ENCODE measurements at places on chromosomes 12 and 14. TPM values are rescaled to one million over a fixed set of nuclear protein-coding genes. Genes with fewer than 3 reads are reported as not detected.

DNA sequence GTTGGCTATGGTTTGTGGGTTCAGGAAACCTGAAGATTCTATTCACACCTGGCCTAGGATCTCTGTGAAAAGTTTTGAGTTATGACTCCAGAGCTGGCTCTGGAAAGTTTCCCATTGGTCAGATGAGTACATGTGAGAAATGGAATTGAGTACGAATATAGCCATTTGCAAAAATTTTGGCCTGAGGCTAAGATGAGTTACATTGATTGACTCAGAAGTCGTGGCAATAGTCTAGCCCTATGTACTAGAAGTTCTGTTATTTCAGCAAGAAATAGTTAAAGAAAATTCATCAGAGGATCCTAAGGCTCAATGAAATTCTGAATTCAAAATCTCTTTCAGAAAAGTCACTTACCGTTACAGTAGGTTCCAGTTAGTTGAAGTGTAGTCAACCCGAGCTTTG, 109.9 kb downstream of the PTCSC3 start:
- H3K27me3 ChIP-seq: no peaks in the 10 kb centered on the region
- no peak overlapping the region for H3K4me3 ChIP-seq
- H3K36me3 ChIP-seq: no peaks in the 10 kb centered on the region
- H3K4me1 ChIP-seq: no peaks in the 10 kb centered on the region
- no peak overlapping the region for H3K27ac ChIP-seq

Gene RPS6KA5
- 8.2 TPM for total RNA-seq

- no peak overlapping the region for H3K27ac ChIP-seq
- no peak overlapping the region for H3K4me3 ChIP-seq
- peaks cover 18% of the 10 kb centered on the region for H3K36me3 ChIP-seq
- H3K4me1 ChIP-seq: no peaks in the 10 kb centered on the region
Observed at GRCh38 chr12:31485571-31485970, 105.4 kb downstream of the DENND5B start.

Gene BCL2L14
- 0.68 TPM for total RNA-seq

DNA sequence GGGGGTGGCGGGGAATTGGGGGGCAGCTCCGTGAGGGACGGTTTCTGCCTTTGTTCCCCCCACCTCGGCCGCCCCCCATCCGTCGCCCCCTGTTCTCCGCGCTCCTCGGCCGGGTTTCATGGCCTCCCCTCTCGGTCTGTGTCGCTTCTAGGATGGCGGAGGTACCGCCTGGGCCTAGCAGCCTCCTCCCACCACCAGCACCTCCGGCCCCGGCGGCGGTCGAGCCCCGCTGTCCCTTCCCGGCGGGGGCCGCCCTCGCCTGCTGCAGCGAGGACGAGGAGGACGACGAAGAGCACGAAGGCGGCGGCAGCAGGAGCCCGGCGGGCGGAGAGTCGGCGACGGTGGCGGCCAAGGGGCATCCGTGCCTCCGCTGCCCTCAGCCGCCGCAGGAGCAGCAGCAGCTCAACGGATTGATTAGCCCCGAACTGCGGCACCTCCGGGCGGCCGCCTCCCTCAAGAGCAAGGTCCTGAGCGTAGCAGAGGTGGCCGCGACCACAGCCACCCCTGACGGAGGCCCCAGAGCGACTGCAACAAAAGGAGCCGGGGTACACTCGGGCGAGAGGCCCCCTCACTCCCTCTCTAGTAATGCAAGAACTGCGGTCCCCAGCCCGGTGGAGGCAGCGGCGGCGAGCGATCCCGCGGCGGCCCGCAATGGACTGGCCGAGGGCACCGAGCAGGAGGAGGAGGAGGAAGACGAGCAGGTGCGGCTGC, 575 bp downstream of the NAA30 start:
- H3K27me3 ChIP-seq: no peaks in the 10 kb centered on the region
- H3K36me3 ChIP-seq: no peaks in the 10 kb centered on the region
- peak; percentile 92 for DNase-seq
- peaks cover 52% of the 10 kb centered on the region for H3K4me1 ChIP-seq
- peak overlapping the region; percentile 89 for H3K27ac ChIP-seq

DNA sequence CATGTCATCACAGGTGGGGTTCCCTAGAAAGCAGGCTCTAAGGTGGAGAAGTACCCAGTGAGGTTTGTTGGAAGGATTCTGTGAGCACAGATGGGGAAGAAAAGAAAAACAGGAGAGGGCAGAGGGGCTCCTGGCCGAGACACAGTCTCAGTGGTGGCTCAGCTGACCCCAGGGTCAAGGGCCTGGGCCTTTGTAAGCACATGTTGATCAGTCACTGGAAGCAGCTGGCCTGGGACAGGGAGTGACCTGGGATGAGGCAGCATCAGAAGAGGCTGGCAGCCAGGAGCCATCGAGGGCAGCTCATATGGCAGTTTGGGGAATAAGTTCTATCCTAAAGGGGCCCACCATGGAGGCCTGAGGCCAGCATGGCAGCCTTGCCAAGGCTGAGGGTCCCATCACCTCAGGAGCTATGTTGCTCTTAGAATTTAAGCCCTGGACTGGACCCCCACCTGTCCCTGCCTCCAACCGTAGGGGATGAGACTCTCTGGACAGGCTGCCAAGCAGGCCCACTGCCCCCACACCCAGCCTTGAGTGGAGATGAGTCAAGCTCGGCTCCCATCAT, 6.3 kb upstream of the TMEM179 start:
- DNase-seq: no peak
- no peaks in the 10 kb centered on the region for H3K4me1 ChIP-seq
- H3K27me3 ChIP-seq: peaks cover 3% of the 10 kb centered on the region
- no peak overlapping the region for H3K27ac ChIP-seq
- H3K36me3 ChIP-seq: no peaks in the 10 kb centered on the region

GRCh38 chr12:64450711-64451486, 1.0 kb upstream of the TBK1 start:
- peaks cover 18% of the 10 kb centered on the region for H3K4me1 ChIP-seq
- H3K36me3 ChIP-seq: no peaks in the 10 kb centered on the region
- H3K4me3 ChIP-seq: peak overlapping the region; percentile 70
- no peaks in the 10 kb centered on the region for H3K27me3 ChIP-seq
- DNase-seq: peak; percentile 28
- H3K27ac ChIP-seq: no peak overlapping the region

Gene SERPINA6
- total RNA-seq: not detected

- H3K27me3 ChIP-seq: no peaks in the 10 kb centered on the region
- H3K4me3 ChIP-seq: no peak overlapping the region
- no peak for DNase-seq
- no peaks in the 10 kb centered on the region for H3K4me1 ChIP-seq
- no peaks in the 10 kb centered on the region for H3K36me3 ChIP-seq
- no peak overlapping the region for H3K27ac ChIP-seq
Observed at GRCh38 chr12:62618319-62618718, 151.7 kb downstream of the MON2 start.

DNA sequence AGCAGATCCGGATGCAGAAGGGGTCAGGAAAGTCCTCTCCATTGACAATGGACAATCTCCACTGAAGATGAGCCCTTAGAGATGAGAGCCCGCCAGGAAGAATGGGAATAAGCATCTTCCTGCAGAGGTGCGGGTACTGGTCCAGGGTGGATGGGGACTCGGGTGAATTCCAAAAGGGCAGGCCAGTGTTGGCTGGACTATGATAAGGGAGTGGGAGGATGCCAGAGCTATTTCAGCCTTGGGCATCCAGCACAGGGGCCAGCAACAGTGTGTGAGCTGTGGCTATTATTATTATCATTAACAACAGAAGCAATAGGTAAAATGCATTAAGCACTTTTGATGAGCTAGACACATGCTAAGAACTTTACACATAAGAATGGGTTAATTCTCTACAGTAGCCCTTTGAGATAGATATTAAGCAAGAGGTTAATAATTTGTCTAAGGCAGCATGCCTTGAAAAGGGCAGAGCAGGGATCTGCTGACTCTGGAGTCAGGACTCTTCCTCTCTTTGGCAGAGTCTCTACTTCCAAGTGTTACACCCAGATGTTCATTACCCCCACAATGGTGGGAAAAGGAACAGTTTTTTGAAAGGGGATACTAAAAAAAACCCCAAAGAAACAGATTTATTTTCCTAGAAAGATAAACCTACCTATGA, 55.2 kb downstream of the PRICKLE1 start:
- H3K27ac ChIP-seq: no peak overlapping the region
- no peak overlapping the region for H3K4me3 ChIP-seq
- H3K36me3 ChIP-seq: no peaks in the 10 kb centered on the region
- no peak for DNase-seq

DNA sequence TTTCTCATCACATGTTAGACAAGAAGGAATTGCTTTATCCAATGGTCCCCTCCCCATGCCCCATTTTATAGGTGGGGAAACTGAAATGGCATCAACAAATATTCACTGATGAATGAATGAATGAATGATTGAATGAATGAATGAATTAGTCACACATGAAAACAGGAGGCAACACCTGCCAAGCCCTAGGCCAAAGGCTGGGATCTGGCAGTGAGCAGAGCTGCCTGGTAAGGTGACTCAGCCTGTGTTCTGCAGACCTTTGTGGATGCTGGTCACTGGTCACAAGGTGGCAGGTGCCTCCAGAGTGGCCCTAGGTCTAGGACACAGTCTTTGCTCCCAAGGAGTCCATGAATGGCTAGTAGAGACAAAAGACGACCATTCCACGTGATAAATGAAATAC, 188.4 kb downstream of the RBM19 start:
- H3K27ac ChIP-seq: no peak overlapping the region
- H3K27me3 ChIP-seq: peaks cover 10% of the 10 kb centered on the region
- no peaks in the 10 kb centered on the region for H3K4me1 ChIP-seq
- H3K36me3 ChIP-seq: no peaks in the 10 kb centered on the region
- no peak overlapping the region for H3K4me3 ChIP-seq

DNA sequence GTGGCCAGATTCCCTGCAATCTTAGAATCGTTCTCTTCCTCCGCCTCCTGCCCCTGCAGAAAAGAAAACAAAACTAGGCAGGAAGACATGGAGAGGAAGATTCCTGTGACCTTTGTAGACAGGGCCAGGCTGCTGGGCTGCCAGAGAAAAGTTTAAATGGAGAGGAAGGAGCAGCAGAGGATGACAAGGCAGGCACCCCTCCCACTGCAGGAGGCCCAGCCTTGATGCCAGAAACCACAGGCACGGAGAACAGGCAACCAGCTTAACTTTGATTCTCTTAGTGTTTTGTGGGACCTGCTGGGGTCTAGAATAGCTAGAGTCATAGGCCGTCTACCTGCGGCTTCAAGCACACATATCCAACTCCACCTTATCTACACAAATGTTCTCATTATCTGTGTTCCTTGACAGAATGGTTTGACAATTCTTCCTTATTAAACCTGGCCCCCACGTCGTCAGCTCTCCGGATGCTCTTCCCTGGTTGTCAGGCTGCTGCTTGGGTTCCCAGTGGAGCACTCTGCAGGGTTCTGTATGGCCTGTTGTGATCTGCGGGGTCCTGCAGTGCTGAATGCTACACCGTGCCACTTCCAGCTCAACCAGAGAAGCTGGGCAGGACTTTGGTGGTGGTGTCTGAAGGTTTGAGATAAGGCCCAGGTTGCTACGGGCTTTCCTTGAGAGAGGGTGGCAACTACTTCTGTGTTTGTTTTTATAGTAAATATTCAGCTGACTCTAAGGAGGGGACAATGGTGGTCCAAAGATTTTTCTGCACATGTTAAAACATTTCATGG, 609.5 kb downstream of the AACS start:
- no peak overlapping the region for H3K27ac ChIP-seq
- no peak overlapping the region for H3K4me3 ChIP-seq

DNA sequence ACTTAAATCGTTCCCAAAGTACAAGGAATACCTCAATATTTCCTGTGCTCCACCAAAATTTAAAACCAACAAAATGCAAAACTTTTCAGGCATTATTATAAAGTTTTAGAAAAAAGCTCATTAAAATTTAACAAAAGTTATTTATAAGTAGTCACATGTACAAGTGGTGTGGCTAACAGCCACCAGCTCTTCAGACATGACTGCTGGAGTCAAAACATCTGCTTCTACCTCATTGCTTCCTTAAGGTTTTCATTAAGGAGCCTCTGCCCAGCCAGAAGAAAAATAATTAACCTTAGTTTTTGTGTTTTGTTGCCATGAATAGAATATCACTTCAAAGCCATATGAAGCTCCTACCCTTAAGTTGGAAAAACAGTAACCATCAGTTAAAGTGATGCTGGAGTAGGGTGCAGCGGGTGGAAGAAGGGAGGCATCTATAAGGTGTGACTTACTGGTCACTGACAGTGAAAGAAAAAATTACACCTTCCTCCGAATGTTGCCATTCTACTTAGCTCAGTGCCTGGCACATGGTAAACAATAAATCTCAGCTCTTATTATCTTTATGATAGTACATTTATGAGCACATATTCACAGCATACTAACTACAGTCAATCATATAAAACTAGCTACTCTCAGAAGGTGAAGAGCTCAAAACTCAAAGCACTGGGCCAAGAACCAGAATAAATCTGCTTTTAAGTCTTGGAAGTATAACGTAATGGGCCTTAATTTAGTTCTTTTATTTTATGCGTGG, 57.7 kb downstream of the GALC start:
- peaks cover 2% of the 10 kb centered on the region for H3K36me3 ChIP-seq
- no peaks in the 10 kb centered on the region for H3K27me3 ChIP-seq
- H3K4me1 ChIP-seq: no peaks in the 10 kb centered on the region
- H3K27ac ChIP-seq: no peak overlapping the region
- no peak overlapping the region for H3K4me3 ChIP-seq
- DNase-seq: no peak

GRCh38 chr12:92989715-92990484, 60.8 kb upstream of the EEA1 start:
- H3K27ac ChIP-seq: no peak overlapping the region
- no peaks in the 10 kb centered on the region for H3K36me3 ChIP-seq
- no peak for DNase-seq
- H3K27me3 ChIP-seq: no peaks in the 10 kb centered on the region
- H3K4me3 ChIP-seq: no peak overlapping the region

Gene CCDC197
- not detected for total RNA-seq

Measured in spleen (tissue), 13 donors.